ENCODE measurements at places on chromosomes 11 and 22. TPM values are rescaled to one million over a fixed set of nuclear protein-coding genes. Genes with fewer than 3 reads are reported as not detected.

C11orf65 gene
- total RNA-seq, result 0.13 TPM

GAL3ST3 gene
- 0.14 TPM for total RNA-seq

TXNRD2 gene
- 73.7 TPM for total RNA-seq

SCGB1A1 gene
- not detected for total RNA-seq

GLYATL1 gene
- total RNA-seq, result not detected

LRP5 gene
- total RNA-seq, result 45.8 TPM

MYO7A gene
- total RNA-seq, result 0.18 TPM

ADORA2A gene
- 113 TPM for total RNA-seq

GAB4 gene
- not detected for total RNA-seq

VPREB1 gene
- not detected for total RNA-seq

OR8D1 gene
- not detected for total RNA-seq

Data from pulmonary artery endothelial cell (primary cell).